Hypothalamus (tissue), 51 donors: ENCODE measurements at places on chromosomes 13 and 19.

GRCh38 chr19:13154911-13155471, 4.8 kb downstream of the IER2 start:
- DNase-seq: no peak

DNA sequence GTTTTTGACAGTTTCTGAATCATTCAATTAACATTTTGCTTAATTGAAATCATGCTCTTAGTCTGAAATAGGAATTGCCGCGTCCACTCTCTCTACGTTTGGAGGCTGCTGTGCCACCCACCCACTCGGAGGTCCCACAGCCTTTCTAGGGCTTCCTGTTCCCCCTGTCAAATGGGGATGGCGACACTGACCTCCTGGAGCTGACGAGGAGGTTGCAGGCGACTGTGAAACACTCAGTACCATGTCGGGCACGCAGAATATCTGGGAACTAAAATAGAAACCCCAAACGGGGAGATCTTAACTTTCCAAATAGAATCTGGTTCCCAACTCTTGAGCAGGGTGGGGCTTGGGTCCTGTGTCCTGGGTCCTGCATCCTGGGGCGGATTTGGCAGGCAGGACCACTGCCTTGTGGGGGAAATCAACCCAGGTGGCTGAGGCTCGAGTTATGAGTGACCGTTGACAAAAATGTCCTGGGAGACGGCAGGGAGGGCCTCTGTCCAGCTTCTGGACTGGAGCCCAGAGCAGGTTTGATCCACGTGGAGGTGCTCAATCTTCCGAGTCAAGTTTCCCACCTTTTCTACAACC, 124.6 kb downstream of the RAB20 start:
- no peak for DNase-seq

DNA sequence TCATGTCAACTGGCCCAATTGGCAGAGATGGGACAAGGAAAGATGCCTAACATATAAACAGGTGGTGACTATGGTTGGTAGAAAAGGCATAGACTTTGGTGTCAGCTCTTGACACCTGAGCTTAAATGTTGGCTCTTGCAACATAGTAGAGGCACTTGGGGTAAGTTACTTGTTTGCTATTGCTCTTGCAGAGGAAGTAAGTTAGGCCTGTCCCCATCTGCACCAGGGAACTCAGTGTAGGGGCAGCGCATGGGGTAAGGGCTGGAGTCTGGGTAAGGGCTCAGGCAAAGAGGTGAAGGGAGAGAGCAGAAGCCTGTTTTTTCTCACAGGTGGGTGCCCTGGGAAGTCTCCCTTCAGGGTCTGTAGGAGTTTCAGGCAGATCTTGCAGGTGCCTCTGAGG, 27.6 kb downstream of the ERICH6B start:
- DNase-seq: no peak

- DNase-seq: no peak
Observed at GRCh38 chr19:47142779-47143178, 12.1 kb downstream of the SAE1 start.

DNA sequence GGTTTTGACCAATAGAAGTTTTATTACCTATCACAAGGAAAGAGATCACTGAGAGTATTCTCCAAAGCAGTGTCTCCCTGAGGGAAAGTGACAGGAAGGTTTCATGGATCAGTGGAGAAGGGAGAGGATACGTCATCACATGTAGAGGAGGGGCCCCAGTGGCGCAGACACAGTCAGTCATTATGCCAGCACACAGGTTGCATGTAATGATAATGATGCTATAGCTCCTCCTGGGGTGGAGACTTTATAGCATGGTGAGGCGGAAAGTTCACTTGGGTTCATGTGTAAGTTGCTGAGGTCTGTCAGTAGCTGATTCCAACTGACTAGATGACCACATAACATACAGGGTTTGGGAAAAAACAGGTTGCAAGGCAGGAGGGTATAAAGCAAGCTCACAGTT, 88.8 kb downstream of the FNDC3A start:
- DNase-seq: no peak

GRCh38 chr19:48739404-48740163, 826 bp downstream of the RASIP1 start:
- DNase-seq: no peak
